ENCODE measurements at places on chromosomes 2 and 18.

DNA sequence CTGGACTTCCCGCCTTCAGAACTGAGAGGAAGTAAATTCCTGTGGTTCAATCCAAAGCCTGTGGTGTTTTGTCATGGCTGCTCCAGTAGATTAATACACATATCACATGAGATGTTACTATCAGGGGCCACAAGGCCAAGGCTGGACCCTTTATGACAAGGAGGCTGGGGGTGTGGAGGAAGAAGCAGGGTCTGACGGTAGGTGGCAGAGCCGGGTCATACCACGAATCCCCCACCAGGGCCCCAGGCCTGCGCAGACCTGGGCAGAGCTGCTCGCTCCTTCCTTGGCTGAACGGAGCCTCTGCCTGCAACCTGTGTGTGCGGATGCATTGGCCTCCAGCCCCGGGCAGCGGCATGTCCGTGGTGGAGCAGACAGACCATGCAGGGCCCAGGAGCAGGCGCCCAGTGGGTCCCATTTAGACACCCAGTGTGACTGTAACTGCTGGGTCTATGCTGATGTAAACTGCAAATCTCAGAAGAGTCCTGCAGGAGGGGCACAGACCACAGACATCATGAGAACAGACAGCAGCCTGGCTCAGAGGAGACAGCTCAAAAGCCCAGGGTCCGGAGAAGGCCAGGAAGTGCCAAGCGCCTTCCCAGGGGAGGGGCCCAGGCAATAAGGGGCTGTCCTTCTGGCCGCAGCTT is 155.2 kb downstream of the PXDN start:
- no peak for ATAC-seq

- no peak for ATAC-seq
These were observed 454.4 kb upstream of the ACVR2A start for GRCh38 chr2:147390475-147390874.

DNA sequence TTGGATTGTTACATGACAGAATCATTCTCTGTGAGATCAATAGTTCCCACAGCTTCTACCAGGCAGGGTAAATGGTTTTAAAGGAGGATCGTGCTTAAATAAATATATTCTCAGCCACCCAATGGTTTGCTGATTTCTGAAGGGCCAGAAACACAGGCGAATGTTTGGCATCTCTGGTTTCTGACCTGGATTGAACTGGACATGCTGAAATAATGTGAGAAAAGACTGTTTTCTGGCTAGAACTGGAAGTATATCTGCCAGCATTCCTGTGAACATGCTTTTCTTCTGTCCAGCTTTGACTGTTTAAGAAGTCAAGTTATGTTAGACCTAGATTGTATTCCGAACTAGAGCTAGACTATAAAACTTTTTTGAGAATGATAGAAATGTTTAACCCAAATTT is 77.1 kb upstream of the COL3A1 start:
- ATAC-seq: no peak

GRCh38 chr2:160381425-160381951 is 112.1 kb downstream of the RBMS1 start:
- ATAC-seq: no peak

DNA sequence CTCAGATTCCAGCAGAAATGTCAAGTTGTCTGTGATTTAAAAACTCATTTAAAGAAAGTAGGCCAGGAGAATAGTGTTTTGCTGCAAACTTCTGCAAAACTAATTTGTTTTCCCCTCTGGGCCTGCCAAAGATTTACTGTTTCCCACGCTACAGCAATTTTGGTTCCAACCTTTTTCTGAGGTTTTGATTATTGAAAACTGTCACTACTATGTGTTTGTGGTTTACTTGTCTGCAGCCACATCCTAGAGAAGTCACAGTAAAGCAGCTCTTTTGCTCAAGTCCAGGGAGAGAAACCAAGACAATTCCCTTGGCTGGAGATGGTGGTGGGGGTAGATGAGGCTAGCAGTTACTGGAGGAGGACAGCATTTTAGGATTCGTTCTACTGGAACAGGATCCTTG is 12.8 kb downstream of the IL1R2 start:
- no peak for ATAC-seq

DNA sequence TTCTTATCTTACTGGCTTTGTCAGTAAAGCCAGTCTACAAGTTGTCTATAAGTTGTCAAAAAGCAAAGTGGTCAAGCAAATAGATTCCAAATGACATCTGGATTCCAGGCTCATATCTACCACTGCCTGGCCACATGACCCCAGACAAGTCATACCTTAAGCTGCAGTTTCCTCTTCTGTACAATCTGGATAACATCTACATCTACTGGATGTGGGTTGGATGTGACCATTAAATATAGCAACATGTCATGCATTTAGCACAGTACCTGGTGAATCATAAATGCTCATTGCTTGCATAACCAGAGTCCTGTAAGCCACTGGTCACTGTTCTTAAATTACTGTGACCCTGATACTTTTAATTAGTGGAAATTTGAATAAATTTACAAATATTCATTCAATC is 16.8 kb downstream of the COBLL1 start:
- ATAC-seq: no peak

GRCh38 chr2:5515693-5516092 is 176.5 kb upstream of the SOX11 start:
- no peak for ATAC-seq

Measured in activated CD4-positive, CD25-positive, alpha-beta regulatory T cell treated with anti-CD3 and anti-CD28 coated beads, Interleukin-2, amount 50 U/mL, for 24 hours (primary cell).